ENCODE measurements at places on chromosomes 1 and 21.

- no peak for DNase-seq
These were observed 32.1 kb downstream of the NAV1 start for GRCh38 chr1:201570886-201571624.

GRCh38 chr1:213652109-213652508, 335.7 kb upstream of the PROX1 start:
- no peak for DNase-seq

- no peak for DNase-seq
These were observed 28.9 kb upstream of the RIPK4 start for GRCh38 chr21:41795726-41796125.

DNA sequence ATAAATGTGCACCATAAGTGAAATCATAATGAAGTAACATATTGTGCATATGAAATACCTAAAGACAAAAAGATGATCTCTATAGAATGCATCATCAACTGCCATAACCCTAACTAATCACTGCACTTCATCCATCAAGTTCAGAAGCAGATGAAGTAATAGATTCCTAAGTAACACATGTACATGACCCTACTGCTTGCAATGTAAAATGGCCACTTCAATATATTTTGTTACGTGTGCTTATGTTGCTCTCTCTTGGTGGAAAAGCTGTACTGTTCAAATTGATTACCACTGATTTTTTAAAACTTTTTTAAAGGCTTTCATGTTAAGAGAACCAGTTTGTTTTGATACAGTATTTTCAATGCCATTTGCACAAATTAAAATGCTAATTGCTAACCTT, 141.8 kb downstream of the TTLL7 start:
- no peak for DNase-seq

GRCh38 chr1:117838911-117839310, 90.5 kb downstream of the GDAP2 start:
- no peak for DNase-seq

DNA sequence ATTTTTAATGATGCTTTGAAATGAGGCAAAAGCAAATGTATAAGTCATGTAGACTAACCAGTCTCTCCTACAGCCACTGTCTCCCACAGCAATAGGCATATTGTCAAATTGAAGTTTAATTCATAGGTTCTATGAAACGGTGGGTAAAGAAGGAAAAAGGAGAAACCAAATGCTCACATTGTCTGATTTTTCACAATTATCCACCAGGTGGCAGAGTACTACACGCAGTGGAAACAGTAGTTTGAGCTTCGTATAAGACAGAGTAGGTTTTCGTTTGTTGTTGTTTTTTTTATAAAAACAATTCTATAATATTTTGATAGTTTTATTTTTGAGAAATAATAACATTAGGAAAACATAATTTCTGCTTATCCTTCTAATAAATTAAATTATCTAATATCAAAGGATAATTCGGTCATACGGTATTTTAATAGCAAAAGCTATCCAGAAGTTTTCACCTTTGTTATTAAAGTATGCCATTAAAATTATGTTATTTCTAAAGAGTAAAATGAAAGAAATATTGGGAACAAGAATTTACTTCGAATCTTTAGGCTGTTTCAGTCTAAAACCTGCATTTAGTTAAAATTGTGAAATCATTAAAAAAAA, 39.1 kb downstream of the TYW3 start:
- DNase-seq: peak; percentile 2

GRCh38 chr1:96049759-96050409, 671.7 kb upstream of the PTBP2 start:
- no peak for DNase-seq

GRCh38 chr1:20552728-20553445, 514 bp downstream of the FAM43B start:
- DNase-seq: no peak

DNA sequence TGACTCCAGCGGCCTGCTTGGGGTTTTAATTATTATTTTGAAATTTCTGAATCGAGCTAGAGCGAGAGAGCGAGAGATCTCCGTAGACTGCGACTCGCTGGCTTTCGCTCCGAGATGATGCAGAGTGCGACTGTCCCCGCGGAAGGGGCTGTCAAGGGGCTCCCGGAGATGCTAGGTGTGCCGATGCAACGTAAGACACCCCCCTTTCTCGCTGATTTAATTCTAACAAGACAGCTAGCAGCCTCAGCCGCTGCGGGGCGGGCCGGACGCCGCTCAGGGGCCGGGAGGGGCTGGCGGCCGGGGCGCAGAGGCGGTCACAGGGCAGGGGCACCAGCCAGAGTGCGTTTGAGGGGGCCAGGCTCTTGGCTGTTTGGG, 339 bp downstream of the LHX4 start:
- no peak for DNase-seq

DNA sequence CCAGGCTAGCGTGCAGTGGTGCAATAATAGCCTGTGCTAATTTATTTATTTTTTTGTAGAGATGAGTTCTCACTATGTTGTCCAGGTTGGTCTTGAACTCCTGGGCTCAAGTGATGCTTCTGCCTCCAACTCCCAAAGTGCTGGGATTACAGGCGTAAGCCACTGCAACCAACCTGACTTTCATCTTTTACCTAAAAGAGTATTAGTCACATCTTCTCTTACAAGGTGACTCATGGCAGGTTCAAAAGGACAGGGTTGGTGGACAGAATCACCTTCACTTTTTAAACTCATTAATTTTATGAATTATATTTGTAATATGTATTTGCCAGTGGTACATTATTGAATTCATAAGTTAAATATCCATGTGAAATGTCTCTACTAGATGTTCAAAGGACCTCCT, 18.1 kb downstream of the JAM2 start:
- DNase-seq: no peak

- no peak for DNase-seq
These were observed 14.3 kb downstream of the RCC1 start for GRCh38 chr1:28519946-28520725.

- no peak for DNase-seq
These were observed 119.8 kb downstream of the ZZZ3 start for GRCh38 chr1:77562596-77563150.

DNA sequence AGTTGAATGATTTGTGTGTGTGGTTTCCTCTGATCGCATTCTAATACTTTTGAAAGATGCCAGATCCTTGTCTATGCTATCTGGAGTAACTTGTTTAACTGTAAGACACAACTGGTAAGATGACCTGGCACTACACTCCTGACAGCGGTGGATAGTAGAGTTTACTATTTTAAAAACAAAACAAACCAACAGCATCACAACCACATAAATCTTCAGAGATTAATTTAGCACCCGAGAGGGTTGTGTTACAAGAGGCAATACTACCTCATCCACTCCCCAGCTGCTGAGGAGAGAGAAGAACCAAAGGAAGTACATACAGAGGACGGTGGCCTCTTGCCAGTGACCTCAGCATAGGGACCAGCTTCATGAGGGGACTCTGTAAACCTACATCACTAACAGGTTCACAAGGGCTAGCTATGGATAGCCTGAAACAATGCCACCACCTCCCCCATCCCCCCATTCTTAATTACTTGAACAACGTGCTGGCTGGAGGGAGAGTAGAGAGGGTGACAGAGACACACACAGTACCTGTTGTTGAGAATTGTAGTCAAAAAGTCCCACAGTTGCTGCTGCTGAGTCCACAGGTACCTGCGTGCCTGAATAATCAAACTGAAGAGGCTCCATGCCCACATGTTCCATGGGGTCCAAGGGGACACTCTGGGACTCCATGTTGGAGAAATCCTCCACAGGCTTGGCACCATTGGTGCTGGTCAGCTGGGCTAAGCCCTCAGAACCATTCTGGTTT, 73.5 kb downstream of the PUM1 start:
- DNase-seq: no peak

DNA sequence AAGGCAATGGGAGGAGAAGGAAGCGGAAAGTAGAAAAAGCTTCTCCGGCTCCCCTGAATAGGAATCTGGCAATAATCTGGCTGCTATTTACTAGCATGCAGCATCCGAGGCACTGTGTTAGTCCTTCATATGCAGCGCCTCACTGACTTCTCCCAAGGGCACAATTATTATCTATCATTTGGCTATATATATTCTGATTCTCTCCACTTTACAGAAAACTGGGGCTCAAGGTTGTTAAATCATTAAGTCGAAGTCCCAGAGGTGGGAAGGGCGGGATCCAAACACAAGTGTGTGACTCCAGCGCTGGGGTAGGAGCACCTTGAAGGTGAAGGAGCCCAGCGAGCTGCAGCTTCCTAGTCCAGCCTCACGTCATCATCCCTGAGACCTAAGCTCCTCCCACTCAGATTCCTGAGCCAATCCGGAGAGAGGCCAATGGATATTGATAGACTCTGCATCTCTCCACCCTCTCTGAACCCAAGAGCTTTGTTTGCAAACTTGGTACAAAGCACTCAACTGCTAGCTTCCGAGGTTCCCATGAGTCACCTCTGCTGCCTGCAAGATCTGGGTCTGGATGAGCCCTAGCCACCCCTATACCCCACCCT, 16.6 kb upstream of the EYA3 start:
- no peak for DNase-seq

GRCh38 chr1:115134850-115135480, 45.7 kb upstream of the TSPAN2 start:
- no peak for DNase-seq

DNA sequence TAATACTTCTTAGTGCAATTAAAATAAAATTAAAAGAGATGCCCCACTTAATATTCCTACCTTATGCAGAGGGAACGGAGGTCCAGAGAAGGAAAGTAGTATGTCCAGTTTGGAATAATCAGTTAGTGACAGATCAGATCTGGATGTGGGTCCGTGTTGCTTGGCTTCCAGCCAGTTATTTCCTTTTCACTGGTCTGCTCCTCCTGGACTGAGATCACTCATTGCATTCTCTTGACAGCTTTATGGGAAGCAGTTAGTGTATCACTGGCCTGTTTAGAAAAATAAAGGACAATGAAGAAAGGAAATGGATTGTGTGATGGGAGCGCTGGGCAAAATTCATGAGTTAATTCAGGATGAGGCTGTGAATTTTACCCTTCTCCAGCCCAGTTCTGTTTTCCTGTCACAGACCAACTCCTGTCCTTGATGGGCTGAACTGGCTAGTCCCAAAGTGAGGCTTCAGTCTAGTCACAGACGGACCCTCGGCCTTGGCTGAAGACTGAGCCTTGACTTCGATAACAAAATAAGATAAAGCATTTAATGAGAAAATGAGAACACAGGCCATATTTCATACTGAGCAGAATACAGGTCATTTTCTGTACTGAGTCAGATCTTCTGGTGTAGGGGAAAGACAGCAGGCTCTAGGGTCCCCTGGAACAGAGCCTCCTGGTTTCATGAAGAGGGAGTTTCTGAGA, 85.2 kb upstream of the TRABD2B start:
- no peak for DNase-seq

DNA sequence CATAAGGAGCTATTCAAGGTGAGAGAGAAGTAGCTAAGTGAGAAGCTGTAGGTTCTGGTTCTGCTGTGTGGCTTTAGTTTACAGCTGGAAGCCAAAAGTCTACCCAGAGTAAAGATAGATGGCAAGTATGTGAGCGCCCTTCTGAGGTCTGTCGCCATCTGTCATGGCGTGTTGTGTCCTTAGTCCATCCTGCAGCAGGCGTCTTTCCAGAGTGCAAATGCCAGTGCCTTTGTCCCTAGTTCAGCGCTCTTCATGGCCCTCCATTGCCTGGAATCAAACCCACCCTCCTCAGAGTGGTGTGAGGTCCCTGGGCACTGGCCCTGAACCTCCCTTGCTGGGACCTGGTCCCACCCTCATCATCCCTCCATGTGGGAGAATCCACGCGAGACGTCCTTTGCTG, 96.6 kb downstream of the ADARB1 start:
- no peak for DNase-seq

DNA sequence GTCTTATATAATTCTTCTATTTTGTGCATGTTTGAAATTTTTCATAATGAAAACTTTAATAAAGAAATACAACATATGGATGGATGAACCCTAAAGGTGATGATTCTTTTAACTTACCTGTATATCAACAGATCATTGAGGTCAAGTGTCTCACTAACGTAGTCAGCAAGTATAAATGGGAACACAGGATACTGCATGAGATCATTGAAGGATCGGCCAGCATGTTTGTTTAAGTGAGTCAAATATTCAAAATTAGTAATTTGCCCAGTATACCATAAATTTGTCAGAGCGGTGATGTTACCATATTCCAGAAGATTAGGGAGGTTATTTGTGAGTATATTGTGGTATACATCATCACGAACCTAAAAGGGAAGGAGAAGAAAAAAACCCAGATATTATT, 71.0 kb upstream of the GNG4 start:
- no peak for DNase-seq

DNA sequence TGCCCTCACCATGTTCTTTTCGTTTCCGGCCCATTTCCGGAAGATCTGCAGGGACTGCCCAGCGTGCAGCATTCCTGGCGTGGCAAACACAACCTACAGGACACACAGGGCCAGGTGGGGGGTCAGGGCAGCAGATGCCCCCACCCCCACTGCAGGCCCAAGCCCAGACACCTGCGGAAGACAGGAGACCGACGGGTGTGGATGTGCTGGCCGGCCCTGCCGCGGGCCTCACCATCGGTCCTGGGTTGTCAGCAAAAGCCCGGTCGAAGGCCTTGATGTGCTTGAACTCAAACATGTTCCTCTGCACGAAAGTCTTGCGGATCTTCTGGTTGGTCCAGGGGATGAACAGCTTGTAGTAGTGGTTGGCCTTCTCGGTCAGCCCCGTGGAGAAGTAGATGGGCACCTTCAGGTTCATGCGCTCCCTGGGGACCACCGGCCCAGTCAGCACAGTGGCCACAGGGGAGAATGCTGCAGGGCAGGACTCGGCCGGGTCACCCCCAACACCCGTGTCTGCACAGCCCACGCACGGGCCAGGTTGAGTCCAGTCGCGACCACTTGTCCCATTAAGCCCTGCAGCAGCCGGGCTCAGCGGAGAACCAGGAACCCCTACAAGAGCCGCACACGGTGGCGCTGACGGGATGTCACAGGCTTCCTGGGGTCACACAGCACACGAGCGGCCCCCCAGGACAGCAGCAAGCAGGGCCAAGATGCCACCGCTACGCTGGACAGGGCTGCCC, 5.3 kb downstream of the PUSL1 start:
- DNase-seq: no peak

GRCh38 chr1:190140644-190141043, 337.0 kb downstream of the BRINP3 start:
- DNase-seq: no peak

GRCh38 chr1:99755664-99756063, 10.8 kb downstream of the FRRS1 start:
- DNase-seq: no peak

GRCh38 chr1:61013189-61013945, 69.0 kb upstream of the NFIA start:
- no peak for DNase-seq

DNA sequence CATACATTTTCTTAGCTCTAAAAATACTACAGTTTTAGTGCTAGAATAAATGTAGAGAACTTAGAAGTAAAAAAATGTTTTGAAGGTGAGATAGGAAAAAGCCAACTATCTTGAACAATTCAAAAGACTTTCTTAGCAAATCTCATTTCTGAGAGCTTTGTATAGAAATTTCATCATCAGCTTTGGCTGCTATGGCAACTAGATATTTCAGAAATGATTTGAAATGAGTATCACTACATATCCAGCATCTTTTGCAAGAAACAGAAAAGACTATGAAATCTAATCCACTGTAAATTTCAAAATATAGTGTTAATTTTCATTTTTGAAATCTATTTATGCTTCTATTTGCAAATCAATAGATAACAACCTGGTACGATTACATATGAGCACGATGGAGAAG, 57.7 kb downstream of the RGS7 start:
- no peak for DNase-seq

- no peak for DNase-seq
These were observed 51.3 kb upstream of the TSPAN2 start for GRCh38 chr1:115140442-115141144.

GRCh38 chr1:87155170-87155569, 173.5 kb upstream of the LMO4 start:
- DNase-seq: no peak

Measured in brain pericyte (primary cell).